NCI-H1694 (cell line): ENCODE measurements at places on chromosomes 2 and 18.

DNA sequence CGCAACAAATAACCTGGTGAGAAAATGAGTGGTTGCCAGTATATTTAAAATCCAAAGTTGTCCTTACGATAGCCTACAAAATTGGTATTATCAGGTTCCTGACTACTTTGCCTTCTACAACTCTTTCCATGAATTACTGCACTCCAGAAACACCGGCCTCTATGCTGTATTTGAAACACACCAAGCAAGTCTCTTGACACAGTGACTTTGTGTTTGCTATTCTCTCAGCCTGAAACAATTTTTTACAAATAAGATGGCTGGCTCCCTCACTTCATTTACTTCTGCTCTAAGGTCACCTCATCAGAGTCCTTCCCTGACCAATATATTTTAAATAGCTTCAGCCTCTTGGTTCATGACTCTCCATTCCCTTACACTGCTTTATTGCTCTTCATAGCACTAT is 12.2 kb downstream of the KANSL1L start:
- DNase-seq = no peak

- DNase-seq = no peak
These were observed 8.4 kb downstream of the YPEL5 start for GRCh38 chr2:30155202-30155601.

DNA sequence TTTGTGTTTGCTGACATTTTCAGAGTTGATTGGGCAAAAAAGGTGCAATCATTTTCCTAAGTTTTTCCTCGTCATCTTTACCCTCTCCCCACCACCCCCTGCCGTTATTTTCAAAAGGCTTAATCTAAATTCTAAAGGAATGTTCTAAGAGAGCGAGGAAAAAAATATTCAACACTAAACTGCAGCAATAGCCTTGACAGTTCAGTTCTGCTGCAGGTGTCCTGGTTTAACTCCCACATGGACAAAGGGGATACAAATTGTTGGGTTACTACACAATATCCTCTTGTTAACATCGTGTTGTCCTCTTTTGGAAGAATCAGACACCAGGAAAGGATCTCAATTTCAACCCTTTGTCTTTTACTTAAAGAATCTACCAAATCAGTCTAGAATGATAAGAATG is 696.5 kb downstream of the NRXN1 start:
- DNase-seq = no peak

DNA sequence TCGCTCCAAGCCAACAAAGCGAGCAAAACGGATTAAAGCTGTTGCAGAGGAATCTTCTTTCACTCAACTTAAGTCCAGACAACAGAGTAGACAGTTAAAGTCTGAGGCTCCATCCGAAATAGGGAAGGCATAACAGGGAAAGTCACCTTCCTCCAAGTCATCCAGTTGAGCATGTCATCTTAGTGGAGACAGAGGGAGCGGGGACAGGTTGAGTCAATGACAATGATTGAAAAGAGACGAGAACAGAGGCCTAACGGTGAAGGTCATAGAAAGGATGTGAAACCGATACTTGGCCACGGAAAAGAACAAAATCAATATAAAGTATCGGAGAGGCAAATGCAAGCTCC is 455 bp downstream of the C18orf32 start:
- DNase-seq = no peak

DNA sequence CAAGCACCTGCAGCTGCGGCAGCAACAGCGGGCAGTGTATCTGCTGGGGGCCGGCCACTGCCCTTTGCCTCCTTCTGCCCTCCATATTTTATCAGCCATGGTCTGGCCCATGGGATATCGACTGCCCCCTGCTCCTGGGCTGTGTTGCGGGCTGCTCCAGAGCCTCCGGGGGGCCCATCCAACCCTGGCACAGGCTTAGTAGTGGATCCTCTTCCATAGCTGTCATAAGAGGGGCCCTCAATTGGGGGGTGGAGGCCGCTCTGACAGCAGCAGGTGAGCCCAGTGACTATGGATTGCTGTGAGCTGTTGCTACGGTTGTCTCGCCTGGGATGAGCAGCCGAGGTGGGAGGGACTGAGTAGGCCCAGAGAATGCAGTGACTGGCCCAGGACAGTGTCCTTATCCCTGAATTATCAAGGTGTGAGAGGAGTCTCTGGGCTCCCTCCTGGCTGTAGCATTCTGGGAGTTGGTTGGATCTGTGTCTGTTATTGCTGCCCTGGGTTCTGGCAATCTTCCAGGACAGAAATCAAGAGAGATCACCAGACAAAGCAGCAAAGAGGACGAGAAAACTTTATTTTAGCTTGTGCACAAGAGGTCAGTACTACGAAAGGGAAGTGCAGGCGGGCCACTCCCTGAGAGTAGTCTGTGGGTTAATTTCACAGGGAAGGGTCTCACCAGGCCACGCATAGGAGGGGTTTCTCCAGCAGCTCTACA is 145.1 kb downstream of the ASB1 start:
- no peak for DNase-seq

DNA sequence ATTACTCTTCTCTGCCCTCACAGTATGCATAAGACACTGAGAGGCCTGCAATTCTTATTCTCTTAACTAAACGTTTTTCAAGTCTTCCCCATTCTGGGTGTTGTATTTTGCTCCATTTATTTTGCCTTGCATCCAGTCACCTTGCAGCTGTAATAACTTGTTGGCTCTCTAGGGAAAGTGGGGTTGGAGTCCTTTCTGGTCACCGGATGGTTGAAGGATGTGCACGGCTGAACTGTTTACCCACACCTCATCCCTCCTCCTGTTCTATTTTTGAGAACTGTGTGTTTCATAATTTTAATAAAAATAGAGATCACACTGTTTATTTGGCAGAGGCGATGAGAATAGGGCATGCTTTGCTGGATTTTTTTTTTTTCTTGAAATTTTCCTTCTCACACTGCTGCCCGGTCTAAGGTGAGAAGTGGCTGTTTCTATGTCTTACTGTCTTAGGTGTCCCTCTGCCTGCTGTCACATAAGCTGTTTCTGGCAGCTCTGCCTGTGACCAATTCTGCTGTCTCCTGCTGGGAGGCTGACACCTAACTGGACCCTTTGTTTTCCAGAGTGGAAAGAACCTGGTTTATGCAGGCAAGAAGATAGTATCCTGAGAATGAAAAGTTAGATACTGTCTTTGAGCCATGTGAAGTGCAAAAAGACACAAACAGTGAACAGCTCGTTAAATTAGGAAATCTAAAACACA is 342.6 kb downstream of the DPP10 start:
- DNase-seq = no peak

- no peak for DNase-seq
These were observed 1316.7 kb downstream of the LRP1B start for GRCh38 chr2:140814141-140814540.

DNA sequence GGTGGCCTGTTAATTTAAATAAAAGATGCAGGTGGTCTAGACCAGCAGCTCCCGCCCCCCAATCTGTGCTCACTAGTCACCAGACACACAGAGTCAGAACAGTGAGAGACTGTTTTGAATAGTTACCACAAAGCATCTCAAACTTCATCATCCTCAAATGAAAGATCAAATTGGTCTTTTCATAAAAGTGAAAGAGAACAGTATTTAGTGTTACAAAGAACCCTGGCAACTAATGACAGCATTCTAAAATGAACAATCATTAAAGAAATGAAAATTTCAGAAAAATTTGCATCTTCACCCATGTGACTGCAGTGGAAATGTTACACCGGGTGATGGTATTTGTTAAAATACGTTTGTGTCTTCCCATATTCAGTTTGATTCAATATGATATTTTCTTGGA is 65.5 kb upstream of the PMAIP1 start:
- no peak for DNase-seq

- no peak for DNase-seq
These were observed 1.3 kb downstream of the RASGRP3 start for GRCh38 chr2:33477473-33478468.

DNA sequence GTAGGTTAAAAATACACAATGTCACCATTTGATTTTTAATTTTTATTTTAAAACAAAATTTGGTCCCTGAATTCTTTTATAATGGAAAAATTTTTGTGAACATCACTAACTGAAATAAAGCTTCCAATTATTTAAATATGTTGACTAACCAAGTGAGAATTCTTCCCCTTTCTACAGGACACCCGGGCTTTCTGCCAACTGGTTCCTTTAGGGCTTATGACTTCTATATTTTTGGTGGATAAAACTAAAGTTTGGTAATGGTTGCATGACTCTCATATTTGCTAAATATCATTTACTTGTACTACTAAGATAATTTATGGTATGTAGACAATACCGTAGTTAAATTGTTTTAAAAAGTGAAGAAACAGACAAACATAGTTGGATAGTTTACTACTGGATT is 291.0 kb upstream of the DOK6 start:
- DNase-seq = no peak

DNA sequence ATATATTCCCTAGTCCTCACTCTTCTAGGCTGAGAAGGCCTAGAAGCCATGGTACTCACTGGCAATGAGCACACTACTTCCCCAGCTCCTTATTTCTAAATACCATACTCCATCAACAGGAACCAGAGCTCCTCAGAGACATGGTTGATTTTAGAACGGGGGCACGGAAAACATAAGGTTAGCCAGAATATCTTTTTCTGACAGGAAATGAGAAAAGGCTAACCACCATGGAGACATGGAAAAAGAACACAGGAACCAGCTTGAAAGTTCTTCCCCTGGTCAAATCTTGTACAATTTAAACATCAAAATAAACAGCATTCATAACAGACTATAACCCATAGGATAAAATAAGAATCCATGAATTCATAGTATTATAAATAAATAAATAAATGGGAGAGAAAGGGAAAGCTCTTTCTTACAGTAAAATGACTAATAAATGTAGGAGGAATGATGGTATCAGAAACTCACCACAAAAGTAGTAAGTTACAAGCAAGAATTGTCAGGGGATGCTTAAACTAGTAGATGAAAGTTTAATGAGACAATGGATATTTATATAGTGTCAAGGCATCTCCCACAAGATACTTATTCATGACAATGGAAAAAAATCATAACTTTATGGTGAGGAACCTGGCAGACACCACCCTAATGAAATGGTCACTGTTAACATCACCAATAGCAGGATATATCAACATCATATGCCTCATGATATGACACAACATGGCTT is 20.6 kb upstream of the GCC2 start:
- no peak for DNase-seq

DNA sequence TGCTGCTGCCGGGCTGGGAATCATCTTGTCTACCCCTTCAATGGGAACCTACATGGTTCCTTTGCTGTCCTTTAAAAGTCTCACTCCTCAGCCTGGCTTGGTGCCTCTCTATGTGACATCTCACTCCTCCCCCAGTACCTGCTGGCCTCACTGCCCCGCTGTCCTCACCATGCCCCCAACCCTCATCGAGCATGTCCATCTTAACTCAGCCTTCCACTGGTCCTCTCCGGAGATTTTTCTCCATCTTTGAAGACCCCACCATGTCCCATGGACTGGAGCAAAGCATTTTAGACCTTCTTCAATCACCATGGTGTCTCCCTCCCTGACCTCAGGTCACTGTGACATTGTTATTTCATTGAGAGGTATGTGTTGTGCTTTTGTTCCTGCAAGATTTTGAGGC is 58.1 kb upstream of the SIX3 start:
- DNase-seq = no peak

DNA sequence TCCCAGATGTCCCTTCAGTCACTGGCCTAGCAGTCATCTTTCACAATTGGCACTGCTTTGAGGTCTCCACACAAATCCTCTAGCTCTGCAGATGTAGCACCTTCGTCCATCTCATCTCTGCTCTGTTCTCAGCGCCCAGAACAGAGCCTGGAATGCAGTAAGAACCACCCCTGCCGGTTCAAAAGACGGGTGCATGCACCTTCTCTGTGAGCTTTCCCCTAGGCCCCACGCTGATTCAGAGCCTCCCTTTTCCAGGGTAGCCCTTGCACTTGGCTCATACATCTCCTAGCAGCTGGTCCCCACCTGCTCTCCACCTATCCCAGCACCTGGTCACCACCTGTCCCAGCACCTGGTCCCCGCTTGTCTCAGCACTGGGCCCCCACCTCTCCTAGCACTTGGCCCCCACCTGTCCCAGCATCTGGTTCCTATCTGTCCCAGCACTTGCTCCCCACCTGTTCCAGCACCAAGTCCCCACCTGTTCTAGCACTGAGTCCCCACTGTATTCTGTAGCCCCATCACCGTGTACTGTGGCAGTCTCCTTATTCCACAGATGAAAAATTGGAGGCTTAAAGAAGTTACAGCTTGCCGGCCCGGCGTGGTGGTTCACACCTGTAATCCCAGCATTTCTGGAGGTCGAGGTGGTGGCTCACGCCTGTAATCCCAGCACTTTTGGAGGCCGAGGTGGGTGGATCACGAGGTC is 4.7 kb upstream of the KCNF1 start:
- DNase-seq = no peak

DNA sequence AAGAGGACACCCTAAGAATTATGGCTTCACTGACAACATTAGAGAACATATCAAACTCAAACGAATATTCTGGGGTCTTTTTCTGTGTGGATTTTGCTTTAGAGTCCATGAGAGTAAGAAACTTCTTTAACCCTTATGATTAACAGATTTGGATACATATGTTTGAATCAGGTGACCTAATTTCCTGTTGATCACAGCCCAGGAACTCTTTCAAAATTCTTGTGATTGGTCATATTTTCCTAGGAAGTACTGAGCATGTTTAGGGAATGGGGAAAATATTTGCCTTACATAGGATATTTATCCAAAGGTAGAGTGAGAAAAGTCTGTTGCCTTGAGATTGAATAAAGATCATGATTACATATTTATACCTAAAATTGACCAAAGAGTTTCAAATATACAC is 160.0 kb downstream of the KCNH7 start:
- DNase-seq = no peak

- DNase-seq = no peak
These were observed 801.9 kb upstream of the CELF4 start for GRCh38 chr18:38367473-38367872.

GRCh38 chr2:164700390-164700789 is 79.1 kb upstream of the GRB14 start:
- no peak for DNase-seq

DNA sequence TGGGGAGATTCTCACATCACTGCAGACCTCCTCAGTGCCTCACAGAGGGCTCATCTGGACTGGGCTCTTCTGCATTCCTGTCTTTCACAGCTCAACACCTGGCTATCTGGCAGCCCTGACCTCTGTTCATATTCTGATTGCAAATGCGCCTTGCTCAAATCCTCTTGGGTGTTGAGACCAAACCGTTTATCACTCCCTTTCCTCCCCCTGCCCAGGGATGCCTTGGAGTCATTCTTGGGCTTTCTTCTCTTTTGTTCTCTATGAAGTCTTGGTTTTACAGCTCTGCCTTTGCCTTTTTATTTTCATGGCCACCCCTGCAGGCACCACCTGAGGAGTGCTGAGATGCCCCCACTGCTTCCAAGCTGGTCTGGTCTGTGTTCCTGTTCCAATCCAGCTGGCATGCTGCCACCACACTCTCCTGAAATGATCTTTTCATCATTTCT is 26.3 kb downstream of the TUBB6 start:
- DNase-seq = no peak

- no peak for DNase-seq
These were observed 90.0 kb downstream of the MBP start for GRCh38 chr18:77042583-77042982.

- no peak for DNase-seq
These were observed 11.6 kb upstream of the RPRD1A start for GRCh38 chr18:36078751-36079529.

GRCh38 chr2:29388071-29388470 is 272.9 kb downstream of the CLIP4 start:
- no peak for DNase-seq
